Psoas muscle (tissue), 8 donors: ENCODE measurements at places on chromosomes 3 and 15. TPM values are rescaled to one million over a fixed set of nuclear protein-coding genes. Genes with fewer than 3 reads are reported as not detected.

GRCh38 chr15:39654304-39654703 is 73.4 kb downstream of the THBS1 start:
- H3K27me3 ChIP-seq = no peaks in the 10 kb centered on the region
- H3K36me3 ChIP-seq = no peaks in the 10 kb centered on the region

- no peak overlapping the region for H3K27ac ChIP-seq
- peaks cover 21% of the 10 kb centered on the region for H3K4me1 ChIP-seq
- peak overlapping the region; percentile 86 for H3K4me3 ChIP-seq
- no peaks in the 10 kb centered on the region for H3K36me3 ChIP-seq
- DNase-seq = no peak
- no peaks in the 10 kb centered on the region for H3K27me3 ChIP-seq
Observed at GRCh38 chr3:134797057-134797740, 2.1 kb downstream of the EPHB1 start.

Gene SLC22A13
- 0.20 TPM for total RNA-seq

Gene SOX2
- not detected for total RNA-seq

DNA sequence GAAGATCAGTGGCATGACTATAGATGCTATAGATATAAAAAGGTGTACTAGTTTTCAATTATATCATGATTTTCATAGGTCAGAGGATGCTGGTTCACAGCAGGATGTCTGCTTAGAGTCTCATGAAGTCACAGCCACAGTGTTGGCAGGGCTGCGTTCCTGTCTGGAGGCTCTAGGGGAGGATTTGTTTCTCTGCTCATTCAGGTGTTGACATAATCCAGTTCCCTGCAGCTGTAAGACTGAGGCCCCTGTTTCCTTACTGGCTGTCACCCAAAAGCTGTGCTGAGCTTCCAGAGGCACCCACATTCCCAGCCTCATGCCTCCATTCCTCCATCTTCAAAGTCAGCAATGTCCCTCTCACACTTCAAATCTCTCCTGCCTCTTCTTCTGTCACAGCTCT is 170.7 kb downstream of the OCA2 start:
- H3K27ac ChIP-seq = no peak overlapping the region
- no peak for DNase-seq
- no peaks in the 10 kb centered on the region for H3K27me3 ChIP-seq
- no peak overlapping the region for H3K4me3 ChIP-seq

Gene TXNRD3
- total RNA-seq = 7.7 TPM

DNA sequence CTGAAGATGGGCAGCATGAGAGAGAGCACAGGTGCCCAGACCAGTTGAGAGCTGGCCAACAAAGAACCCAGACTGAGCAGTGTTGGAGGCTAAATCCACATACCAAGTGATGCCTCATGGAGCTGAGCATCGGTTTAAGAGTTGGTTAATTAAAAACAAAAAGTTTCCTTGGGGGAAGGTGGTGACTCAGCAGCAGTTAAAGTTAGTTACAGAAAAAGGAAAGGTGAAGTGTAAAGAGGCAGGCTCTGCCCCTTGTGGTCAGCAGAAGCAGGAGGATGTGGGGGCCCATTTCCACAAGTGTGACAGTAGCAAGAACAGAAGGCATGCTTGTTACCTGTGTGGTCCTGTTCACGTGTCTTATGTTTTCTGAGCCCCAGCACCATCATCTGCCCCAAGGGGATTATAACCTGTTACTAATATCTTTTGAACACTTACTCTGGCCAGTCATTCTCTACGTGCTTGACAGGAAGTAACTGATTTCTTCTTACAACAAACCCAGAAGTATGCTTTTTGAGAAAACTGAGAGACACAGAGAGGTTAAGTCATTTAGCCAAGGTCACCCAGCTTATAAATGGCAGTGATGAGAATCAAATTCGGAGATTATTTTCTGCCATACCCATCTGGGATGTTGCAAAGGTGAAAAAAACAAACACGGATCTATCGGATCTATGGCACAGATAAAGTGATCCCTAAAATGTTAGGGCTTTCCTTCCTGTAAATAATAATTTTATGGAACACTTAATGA is 91.0 kb downstream of the EPHB1 start:
- no peaks in the 10 kb centered on the region for H3K4me1 ChIP-seq
- no peaks in the 10 kb centered on the region for H3K27me3 ChIP-seq
- no peak for DNase-seq

Gene ITPKA
- total RNA-seq = 0.89 TPM

DNA sequence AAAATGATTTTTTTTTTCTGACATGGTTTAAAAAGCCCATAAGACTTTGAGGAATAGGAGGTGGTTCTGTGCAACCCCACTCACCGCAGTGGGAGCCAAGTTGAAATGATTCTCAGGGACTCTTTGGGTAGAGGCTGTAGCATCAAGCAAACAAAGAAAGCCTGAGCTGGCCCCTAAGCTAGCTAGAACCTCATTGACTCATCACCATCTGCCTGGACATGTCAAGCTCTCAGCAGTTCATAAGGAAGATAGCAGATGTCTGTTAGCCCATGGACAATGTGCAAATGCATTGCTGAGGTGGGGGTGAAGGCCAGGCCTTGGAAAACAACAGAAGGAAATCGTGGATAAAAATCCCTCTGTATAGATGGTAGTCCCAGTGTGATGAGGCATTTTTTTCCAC is 234.8 kb downstream of the NR2F2 start:
- no peak overlapping the region for H3K27ac ChIP-seq
- peaks cover 7% of the 10 kb centered on the region for H3K27me3 ChIP-seq
- H3K4me3 ChIP-seq = no peak overlapping the region
- no peaks in the 10 kb centered on the region for H3K4me1 ChIP-seq
- H3K36me3 ChIP-seq = no peaks in the 10 kb centered on the region
- DNase-seq = no peak

DNA sequence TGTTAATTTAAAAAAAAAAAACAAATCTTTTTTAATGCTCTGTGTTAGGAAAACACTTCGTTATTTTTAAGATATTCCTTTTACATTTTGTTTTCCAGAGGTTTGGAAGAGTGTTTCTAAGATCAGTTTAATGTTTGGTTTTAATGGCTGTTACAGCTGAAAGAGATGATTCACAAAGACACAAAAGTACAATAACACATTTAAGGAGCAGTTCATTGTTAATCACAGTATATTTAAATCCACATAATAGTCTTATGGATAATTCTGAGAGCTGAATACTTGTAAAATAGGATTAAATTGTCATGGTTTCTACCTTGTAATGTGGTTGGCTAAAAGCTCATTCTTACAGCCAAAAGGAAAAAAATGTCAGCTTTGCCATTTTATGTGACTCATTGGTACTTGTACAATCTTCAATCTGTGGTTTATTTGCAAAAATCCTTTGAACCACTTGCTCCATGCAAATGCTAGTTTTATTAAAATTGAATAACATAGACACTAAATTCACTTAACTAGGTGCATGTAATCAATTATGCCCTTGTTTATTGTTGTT is 426.4 kb downstream of the NLGN1 start:
- DNase-seq = no peak
- H3K36me3 ChIP-seq = no peaks in the 10 kb centered on the region
- no peaks in the 10 kb centered on the region for H3K27me3 ChIP-seq
- H3K27ac ChIP-seq = no peak overlapping the region

GRCh38 chr3:94272016-94272415 is 209.2 kb downstream of the NSUN3 start:
- H3K27ac ChIP-seq = no peak overlapping the region
- H3K27me3 ChIP-seq = no peaks in the 10 kb centered on the region
- no peak overlapping the region for H3K4me3 ChIP-seq
- no peaks in the 10 kb centered on the region for H3K4me1 ChIP-seq
- DNase-seq = no peak

DNA sequence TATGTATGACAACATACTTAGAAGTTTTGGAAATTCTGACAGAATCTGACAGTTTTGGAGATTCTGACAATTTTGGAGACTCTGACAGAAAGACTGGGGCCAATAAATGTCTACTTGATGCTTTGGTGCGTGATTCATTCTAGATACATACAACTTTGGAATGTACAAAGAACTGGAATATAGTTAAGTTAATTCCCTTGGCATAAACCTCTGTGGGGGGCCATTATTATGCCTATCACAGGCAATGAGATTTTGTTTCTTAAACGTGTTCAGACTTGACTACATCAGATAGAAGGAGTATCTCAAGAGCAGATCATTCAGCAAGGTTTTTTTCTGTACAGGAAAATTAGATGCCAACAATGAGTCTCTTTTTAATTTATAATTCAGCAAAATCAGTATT is 617.6 kb upstream of the ZNF717 start:
- DNase-seq = no peak
- H3K4me1 ChIP-seq = no peaks in the 10 kb centered on the region
- H3K27me3 ChIP-seq = no peaks in the 10 kb centered on the region
- no peak overlapping the region for H3K4me3 ChIP-seq
- no peaks in the 10 kb centered on the region for H3K36me3 ChIP-seq

DNA sequence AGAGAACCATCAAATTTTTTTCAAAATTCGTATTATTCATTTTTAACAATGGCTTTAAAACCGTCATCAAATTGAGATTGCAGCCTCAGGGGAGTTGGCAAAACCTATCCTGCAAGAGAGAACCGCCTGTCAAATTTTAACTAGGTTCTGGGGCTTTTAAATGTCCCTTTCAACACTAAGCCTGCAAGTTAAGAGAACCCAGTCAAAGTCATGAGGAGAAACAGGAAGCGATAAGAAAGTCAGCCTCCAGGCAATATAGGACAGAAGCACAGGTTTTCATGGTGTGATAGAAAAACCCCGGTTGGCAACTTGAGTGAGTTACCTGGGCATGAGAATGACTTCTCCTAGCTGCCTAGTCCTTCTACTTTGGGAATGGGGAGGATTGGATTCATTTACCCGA is 59.8 kb downstream of the CPNE4 start:
- H3K27me3 ChIP-seq = no peaks in the 10 kb centered on the region
- DNase-seq = no peak
- no peaks in the 10 kb centered on the region for H3K4me1 ChIP-seq
- no peak overlapping the region for H3K4me3 ChIP-seq
- no peaks in the 10 kb centered on the region for H3K36me3 ChIP-seq

GRCh38 chr15:81087066-81087465 is 47.0 kb upstream of the CFAP161 start:
- H3K36me3 ChIP-seq = no peaks in the 10 kb centered on the region
- no peak for DNase-seq
- no peak overlapping the region for H3K27ac ChIP-seq
- no peaks in the 10 kb centered on the region for H3K27me3 ChIP-seq
- H3K4me1 ChIP-seq = peaks cover 4% of the 10 kb centered on the region

GRCh38 chr3:9088441-9089353 is 125.4 kb upstream of the RAD18 start:
- H3K4me1 ChIP-seq = no peaks in the 10 kb centered on the region
- no peak overlapping the region for H3K27ac ChIP-seq
- no peak overlapping the region for H3K4me3 ChIP-seq
- no peaks in the 10 kb centered on the region for H3K36me3 ChIP-seq
- no peaks in the 10 kb centered on the region for H3K27me3 ChIP-seq

DNA sequence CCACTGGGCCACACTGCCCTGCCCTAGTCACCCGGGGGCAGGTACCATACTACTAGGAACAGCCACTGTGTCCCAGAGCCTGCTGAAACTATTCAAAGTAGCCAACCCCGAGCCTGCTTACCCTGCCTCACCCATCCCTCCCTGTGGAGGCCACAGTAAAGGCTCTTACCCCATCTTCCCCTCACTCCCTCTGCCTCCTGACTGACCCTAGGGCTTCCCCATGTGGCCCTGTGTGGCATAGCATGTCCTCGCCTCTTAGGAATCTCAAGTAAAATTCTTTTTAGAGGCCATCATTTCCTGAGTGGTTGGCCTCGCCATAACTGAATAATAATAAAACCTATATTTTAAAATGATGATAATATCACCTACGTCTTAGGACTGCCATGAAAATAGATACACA is 112.2 kb upstream of the SLC6A11 start:
- H3K4me3 ChIP-seq = no peak overlapping the region
- no peak overlapping the region for H3K27ac ChIP-seq
- DNase-seq = no peak

DNA sequence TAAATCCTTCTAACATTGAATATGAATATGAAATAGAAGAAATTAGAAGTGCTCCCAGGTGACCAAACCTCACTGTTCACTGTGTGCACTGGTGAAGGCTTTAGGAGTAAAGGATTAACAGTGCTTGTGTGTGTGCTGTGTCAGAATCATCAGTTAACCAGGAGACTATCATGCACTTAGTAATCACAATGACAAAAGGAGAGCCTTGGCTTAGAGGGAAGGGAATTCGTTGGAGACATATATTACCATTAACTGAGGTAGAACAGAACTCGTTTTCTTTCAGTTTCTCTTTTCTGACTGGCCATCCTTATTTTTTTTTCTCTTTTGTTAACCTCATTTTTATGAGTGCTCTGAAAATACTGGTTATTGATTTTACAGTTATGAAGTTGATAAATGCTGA is 213.3 kb upstream of the GBE1 start:
- no peak overlapping the region for H3K4me3 ChIP-seq
- H3K4me1 ChIP-seq = no peaks in the 10 kb centered on the region
- no peaks in the 10 kb centered on the region for H3K27me3 ChIP-seq
- H3K36me3 ChIP-seq = no peaks in the 10 kb centered on the region

GRCh38 chr3:148318240-148318639 is 379.5 kb upstream of the AGTR1 start:
- no peak overlapping the region for H3K4me3 ChIP-seq
- no peaks in the 10 kb centered on the region for H3K36me3 ChIP-seq
- DNase-seq = no peak
- H3K27me3 ChIP-seq = no peaks in the 10 kb centered on the region

- no peak overlapping the region for H3K4me3 ChIP-seq
- no peaks in the 10 kb centered on the region for H3K27me3 ChIP-seq
- H3K4me1 ChIP-seq = peaks cover 5% of the 10 kb centered on the region
- DNase-seq = no peak
- H3K36me3 ChIP-seq = no peaks in the 10 kb centered on the region
Observed at GRCh38 chr3:141279077-141279967, 47.7 kb downstream of the PXYLP1 start.

DNA sequence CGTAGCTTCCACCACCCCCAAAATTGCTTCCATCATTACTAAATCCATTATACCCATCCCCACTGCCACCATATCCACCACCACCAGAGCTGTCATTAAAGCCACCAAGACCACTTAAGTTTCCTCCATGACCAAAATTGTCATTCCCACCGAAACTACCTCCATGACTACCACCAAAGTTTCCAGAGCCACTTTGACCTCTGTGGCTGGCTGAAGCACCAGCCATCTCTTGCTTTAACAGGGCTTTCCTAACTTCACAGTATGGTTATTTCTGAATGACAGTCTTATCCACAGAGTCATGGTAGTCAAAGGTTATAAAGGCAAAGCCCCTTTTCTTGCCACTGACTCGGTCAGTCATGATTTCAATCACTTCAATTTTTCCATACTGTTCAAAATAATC is 24.3 kb upstream of the DENND4A start:
- no peaks in the 10 kb centered on the region for H3K4me1 ChIP-seq
- H3K27ac ChIP-seq = no peak overlapping the region
- no peak for DNase-seq
- H3K36me3 ChIP-seq = no peaks in the 10 kb centered on the region
- H3K4me3 ChIP-seq = no peak overlapping the region
